ENCODE measurements at places on chromosomes 4 and X.

DNA sequence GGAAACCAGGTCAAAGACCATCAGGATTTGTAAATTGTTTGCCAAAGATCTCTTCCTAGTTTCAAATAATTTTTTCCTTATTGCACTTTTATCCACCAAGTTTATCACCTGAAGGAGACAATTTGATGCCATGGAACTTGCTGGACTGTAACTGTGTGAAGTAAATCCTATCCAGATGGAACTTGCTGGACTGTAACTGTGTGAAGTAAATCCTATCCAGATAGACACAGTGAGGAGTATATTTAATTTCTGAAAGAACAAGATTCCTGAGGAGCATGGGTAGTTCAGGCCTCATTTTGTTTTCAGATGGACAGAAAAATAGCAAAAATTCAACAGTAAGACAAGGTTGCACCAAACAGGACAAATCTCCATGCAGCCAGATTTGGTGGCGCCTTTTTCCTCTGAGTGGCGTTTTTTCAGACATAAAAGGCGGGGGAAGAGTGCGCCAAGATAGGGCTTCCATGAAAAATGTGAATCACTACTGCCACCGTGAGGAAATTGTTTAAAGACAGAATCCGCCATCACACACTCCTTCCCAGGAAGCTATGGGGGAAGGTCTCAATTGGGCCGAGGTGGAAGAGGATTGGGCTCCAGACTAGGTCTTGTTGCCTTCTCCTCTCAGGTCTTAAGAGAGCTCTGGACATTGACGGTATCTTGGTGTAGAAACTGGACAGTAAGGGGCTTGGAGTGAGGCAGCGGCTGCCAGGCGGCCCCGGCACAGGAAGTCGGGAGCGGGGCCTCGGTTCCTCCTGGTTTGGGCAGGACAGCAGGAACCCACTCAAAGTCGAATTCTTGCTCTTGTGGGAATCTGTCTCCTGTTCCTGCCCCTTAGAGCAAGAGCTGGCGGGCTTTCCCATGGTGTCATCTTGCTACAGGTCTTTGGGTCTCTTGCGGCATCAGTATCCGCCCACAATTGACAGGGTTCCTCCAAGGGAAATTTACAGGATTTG is 234.7 kb downstream of the OR13H1 start:
- DNase-seq = peak; percentile 63

DNA sequence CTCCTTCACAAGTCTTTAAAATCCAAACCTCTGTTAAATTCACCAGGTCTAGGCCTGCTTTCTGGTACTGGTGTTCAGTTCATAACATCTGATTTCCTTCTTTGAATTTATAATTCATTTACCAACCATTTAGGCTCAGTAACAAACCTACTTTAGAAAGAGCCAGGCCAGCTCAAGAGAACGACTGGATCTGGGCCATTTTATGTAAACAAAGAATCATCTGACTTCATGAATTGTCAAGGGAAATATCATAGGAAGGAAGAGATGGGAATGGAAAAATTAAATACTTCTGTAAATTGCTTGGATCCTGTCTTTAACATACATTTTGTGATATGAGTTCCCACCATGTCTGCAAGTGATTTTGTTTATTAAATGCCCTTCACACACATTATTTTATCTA is 36.5 kb downstream of the DCHS2 start:
- no peak for DNase-seq

DNA sequence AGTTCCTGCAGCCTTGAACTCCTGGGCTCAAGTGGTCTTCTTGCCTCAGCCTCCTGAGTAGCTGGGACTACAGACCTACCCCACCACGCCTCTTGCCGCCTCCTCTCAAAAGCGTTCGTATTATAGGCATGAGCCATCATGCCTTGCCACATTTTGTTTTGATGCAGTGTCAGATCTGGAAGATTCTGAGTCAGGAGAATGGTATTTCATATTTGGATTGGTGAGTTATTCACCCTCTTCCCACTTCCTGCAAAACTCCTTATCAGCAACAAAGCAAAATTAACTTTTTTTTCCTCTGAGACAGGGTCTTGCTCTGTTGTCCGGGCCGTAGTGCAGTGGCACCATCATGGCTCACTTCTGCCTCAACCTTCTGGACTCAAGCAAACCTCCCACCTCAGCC is 29.6 kb downstream of the REST start:
- peak; percentile 21 for DNase-seq

GRCh38 chrX:110081740-110082139 is 78.8 kb downstream of the TMEM164 start:
- peak; percentile 17 for DNase-seq

GRCh38 chr4:153112041-153112441 is 92.2 kb upstream of the TRIM2 start:
- no peak for DNase-seq

DNA sequence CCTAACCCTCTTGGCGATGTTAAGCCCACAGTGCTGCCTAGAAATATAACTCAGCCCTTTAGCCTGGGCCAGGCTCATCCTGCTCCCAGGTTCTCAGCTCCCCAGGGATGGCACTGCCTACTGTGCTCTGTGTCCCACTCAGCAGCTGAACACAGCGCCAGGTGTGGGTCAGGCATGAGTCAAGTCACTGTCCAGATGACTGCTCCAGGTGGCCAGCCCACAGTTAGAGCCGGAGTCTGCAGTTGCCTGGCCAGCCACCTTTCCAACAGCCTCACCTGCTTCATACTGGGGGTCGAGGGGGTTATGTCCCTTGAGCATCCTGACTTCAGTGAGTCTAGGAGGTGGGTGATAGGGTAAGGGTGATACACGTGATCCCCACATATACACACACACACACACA is 48.4 kb downstream of the TBC1D14 start:
- no peak for DNase-seq

GRCh38 chr4:73734530-73735001 is 5.8 kb upstream of the CXCL8 start:
- DNase-seq = no peak

- no peak for DNase-seq
Observed at GRCh38 chr4:158002173-158002572, 170.7 kb downstream of the GASK1B start.

DNA sequence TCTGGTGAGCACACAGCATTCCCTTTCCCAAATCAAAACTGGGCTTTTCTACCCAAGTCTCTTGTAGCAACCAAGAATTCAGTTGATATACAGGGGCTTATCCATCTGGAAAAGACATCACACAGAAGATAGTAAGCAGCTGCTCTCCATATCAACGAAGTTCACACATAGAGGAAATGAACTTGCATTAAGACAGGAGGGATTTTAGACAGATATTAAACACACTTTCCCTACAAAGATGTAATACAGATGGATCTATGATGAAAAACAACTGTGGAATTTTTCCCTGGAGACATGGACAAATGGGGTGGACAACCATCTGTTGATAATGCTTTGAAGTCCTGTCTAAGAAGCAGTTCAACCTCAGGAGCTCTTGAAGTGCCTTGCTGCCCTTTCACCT is 9.8 kb upstream of the PDE5A start:
- DNase-seq = no peak

- no peak for DNase-seq
Observed at GRCh38 chr4:126719852-126720251, 912.9 kb upstream of the INTU start.

All from fibroblast of the conjunctiva (primary cell).